ENCODE measurements at places on chromosomes 2 and 18. TPM values are rescaled to one million over a fixed set of nuclear protein-coding genes. Genes with fewer than 3 reads are reported as not detected.

The CTNNA2 gene
- total RNA-seq, result not detected

The TMEM214 gene
- total RNA-seq, result 14.4 TPM

The TDRD15 gene
- total RNA-seq, result not detected

The CXCR1 gene
- not detected for total RNA-seq

Measured in dermis microvascular lymphatic vessel endothelial cell (primary cell).